Activated CD8-positive, alpha-beta memory T cell treated with anti-CD3 and anti-CD28 coated beads for 4 hours (primary cell): ENCODE measurements at places on chromosomes 1 and 21.

- no peak for DNase-seq
Measured at GRCh38 chr1:12480748-12481362, 137.2 kb downstream of the DHRS3 start.

DNA sequence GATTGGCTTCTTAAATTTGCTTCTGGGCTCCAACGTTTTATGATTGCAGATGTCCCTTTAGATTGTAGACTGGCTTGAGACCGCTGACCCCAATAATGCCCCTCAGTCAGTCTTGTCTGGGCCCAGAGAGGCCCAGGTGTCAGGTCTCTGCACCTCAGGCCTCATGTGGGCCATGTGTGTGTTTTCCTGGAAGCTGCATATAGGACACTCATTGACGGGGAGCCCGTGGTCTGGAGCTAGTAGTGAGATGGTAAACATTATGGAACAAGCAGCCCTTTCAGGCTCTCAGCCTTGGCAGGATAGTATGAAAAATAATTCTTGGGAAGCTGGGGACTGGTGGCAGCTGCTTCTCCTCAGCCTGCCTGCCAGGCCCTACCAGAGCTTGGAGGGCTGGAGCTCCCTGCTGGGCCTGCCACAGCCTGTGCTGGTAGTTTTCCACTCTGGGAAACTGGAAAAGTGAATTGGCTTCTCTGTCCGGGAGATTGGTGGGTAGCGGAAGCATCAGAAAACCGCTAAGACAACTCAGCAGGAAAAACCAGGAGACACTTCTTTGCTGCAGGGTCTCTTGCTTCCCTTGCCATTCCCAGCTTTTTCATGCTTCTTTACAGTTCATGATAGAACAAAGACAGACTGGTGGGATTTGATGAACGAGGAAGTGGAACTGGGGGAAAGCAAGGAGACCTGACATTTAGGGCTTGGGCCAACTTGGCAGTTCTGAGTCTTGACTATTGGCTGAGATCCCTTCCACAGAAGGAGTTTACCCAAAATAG lies 57.8 kb upstream of the HSD17B7 start:
- no peak for DNase-seq

- no peak for DNase-seq
Measured at GRCh38 chr1:189121941-189122340, 1355.7 kb downstream of the BRINP3 start.

DNA sequence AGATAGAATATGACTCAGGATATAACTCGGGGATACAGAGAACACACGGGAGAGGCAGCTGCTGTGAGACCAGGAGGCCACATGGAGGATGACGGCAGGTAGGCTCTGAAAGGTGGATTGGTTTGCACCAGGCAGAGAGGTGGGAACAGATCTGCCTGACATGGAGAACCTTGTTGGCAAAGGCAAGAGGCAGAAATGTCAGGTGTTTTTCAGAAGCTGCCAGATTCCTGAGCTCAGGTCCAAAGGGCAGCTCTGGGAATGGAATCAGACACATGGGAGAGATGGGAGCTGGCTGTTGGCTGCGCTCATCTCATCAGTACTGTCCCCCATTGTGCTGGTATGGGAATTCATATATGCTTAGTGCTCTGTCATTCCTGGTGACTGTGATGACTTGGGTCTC lies 19.2 kb downstream of the SYT6 start:
- DNase-seq, result no peak

- peak; percentile 0 for DNase-seq
Measured at GRCh38 chr1:101451888-101452287, 215.1 kb downstream of the S1PR1 start.

DNA sequence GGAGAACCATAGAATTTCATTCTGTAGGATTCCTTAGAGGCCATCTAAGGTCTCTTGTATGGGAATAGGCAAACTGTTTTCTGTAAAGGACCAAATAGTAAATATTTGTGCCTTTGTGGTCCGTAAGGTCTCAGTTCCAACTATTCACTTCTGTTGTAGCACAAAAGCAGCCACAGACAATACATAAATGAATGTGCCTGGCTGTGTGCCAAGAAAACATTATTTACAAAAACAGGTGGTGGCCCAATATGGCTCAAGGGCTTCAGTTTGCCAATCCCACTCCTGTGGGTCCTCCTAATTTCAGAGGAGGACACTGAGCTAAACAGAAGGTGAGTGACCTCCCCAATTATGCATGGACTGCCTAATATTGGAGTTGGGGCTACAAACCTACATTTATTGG lies 67.6 kb upstream of the EDEM3 start:
- DNase-seq, result no peak

DNA sequence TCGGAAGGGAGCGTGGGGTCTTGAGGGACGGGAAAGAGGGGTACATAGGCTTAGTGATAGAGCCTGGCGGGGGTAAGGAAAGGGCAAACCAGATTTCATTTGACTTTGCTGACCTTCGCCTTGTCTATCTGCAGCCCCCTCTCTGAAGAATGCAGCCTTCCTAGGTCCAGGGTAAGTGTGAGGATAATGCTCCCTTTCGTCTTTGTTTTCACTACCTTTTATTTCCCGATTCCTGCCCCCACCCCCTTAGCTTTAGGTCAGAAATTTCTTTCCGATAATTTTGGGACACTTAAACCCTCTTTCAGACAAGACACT lies 396 bp downstream of the ATP5PB start:
- DNase-seq, result no peak

DNA sequence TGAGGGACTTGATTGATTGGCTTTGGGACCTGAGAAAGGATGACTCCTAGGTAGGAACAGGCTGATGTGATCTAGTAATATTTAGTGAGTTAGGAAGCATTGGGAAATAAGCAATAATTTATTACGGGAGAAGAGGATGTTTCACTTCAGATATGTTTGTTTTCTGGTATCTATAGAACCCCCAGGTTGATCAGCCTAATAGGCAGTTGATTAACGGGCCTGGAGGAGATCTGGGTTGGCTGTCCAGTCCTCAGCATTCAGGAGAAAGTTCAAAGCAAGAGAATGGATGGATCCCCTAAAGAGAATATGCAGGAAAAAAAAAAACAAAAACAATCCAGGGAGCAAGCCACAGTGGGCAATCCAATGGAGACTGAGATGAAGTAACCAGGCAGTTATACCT lies 48.2 kb upstream of the AKT3 start:
- no peak for DNase-seq

- DNase-seq, result no peak
Measured at GRCh38 chr1:197469620-197470210, 201.7 kb downstream of the CRB1 start.

GRCh38 chr1:7385471-7386225 lies 385.4 kb upstream of the VAMP3 start:
- DNase-seq, result no peak

GRCh38 chr1:155135415-155136028 lies at the start of gene SLC50A1:
Gene SLC50A1 (plus strand): TSS chr1:155135852. CDS start chr1:155135912, 60 bp downstream.
- DNase-seq, result peak; percentile 84

GRCh38 chr1:74824497-74825107 lies 91.7 kb downstream of the TYW3 start:
- DNase-seq, result no peak

GRCh38 chr1:97151651-97152050 lies 430.1 kb downstream of the PTBP2 start:
- no peak for DNase-seq

DNA sequence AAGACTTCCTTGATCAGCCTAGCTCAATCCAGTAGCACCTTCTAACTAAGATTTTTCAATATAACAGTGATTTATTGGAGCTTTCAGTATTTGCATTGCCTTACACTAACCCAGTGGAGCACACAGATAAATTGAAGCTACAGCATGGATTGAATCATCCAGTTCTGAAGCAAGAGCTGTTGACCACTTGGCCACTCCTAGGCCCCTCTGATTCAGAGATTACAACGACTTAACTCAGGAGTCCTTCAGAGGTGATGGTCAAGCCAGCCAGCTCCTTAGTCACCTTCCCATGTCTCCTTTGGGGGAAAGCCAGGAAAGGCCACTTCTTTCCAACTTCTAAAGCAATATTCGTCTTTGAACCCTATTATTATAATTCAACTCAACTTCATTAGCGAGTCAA lies 151.8 kb downstream of the TENT5C start:
- no peak for DNase-seq

GRCh38 chr1:51415963-51416362 lies 85.6 kb upstream of the TTC39A start:
- DNase-seq, result no peak

DNA sequence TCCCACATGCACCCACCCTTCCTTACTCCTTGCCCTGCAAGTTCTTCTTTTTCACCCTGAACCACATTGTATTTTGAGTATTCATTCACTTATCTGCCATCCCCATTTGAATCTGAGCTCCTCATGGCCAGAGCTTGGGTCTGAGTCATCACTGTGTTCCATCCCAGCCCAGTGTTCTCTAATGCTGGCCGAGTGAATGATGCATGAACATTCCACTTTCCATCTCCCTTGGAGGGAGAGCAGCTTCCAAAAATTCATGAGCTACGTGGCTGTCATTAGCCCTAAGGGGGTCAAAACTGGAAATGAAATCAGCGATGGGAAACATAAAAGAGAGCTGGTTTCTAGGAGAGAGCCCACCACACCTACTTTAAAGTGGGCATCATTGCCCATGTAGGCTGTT lies 187.0 kb upstream of the USP24 start:
- DNase-seq, result no peak

DNA sequence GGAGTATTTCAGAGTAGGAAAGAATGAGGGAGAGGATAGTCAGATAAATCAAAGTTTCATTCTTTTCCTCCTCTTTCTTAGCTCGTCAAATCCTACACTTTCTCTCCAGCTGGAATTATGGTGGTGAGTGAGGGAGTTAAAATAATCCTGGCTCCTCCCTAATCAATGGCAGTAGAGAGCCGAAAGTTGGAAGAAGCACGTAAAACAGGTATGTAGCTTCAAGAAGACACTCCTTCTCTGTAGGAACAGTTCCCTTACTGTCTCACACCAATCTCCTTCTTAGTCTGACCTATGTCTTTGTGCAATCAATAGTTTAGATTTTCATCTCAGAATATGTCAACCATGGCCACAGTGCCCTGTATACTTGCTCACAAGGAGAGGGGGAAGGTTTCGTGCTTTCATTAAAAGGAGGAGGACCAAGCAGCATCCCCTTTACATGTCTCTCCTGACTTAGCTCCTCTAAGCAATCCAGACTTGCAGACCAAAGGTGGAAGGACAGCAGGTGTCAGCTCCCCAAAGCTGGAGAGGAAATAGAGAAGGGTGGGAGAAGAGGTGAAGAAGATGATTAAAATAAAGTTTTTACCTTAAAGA lies 878 bp downstream of the MINDY1 start:
- DNase-seq, result no peak

DNA sequence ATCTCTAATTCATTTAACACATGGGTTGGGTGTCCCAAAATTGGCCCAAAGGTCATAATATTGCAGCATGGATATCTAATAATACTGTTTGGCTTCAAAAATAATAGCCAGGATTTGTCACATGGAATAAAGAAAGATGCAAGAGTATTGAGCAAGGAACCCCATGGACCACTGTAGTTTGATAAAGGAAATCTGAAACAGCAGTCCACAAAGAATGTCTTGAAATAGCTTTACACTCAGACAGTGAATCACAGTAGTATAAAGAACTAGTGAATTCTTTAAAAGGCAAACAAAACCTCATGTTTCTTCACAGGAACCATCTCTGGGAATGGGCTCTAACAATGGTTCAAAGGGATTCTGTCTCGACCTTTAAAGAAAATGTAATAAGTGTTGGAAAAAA lies 576.1 kb upstream of the ZRANB2 start:
- no peak for DNase-seq
